ENCODE measurements at places on chromosomes 11 and 22. TPM values are rescaled to one million over a fixed set of nuclear protein-coding genes. Genes with fewer than 3 reads are reported as not detected.
A peak's percentile ranks its signal among the peaks of the same experiment; 100 is the strongest.

DNA sequence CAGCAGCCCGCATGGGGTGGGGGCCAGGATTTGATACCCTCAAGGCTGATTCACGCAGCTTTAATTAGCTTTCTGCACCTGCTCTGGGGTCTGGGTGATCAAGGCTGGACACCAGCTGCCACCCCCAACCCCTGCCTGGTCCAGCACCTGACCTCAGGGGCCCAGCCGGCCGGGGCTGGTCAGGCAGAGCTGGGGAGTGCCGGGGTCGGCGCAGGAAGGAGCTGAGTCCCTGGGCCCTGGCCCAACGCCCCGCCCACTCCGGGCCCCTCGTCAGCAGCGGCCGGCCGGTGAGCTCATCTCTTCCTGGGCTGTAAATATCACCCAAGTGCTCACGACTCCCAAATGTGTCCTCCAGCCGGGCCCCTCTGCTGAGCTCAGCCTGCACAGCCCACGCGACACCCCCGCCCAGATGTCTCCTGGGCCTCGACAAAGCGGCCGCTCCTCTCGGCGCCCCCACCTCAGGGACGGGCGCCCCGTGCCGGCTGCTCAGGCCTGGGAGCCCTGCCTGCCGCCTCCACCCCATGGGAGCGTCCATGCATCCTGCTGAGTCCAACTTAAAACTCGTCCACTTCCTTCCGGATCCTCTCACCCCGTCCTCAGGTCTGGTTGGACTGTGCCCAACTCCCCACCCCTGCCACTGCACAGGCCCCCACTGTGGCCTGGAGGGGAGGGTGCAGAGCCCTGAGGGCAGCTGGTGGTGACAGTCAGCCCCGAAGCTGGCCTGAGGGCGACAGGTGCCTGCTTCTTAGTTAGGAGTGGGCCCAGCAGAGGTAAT lies 29.0 kb downstream of the RTN4R start:
- H3K36me3 ChIP-seq = no peaks in the 10 kb centered on the region
- H3K27me3 ChIP-seq = no peaks in the 10 kb centered on the region
- DNase-seq = no peak
- H3K4me3 ChIP-seq = no peak overlapping the region
- no peaks in the 10 kb centered on the region for H3K4me1 ChIP-seq

- no peaks in the 10 kb centered on the region for H3K27me3 ChIP-seq
- no peaks in the 10 kb centered on the region for H3K36me3 ChIP-seq
- no peak overlapping the region for H3K4me3 ChIP-seq
- no peaks in the 10 kb centered on the region for H3K4me1 ChIP-seq
- no peak for DNase-seq
Observed at GRCh38 chr11:62976109-62976508, 8.7 kb downstream of the SLC22A6 start.

GRCh38 chr11:41040474-41040873 lies 419.0 kb downstream of the LRRC4C start:
- no peaks in the 10 kb centered on the region for H3K27me3 ChIP-seq
- DNase-seq = no peak
- no peaks in the 10 kb centered on the region for H3K4me1 ChIP-seq
- H3K36me3 ChIP-seq = no peaks in the 10 kb centered on the region

DNA sequence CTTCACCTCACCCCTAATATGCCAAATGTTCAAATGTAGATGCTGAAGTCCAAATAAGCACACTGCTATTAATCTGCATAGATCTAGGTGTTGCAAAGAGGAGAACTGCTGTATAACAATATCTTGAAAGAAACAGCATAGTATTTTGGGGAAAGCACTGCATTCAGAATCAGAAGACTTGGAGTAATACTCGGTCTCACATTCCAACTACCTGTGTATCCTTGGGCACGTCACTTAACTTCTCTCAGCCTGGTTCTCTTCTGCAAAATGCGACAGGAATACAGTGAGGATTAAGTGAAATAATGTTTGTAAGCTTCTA lies 332 bp upstream of the HMGXB4 start:
- peak overlapping the region; percentile 90 for H3K4me3 ChIP-seq
- H3K36me3 ChIP-seq = no peaks in the 10 kb centered on the region
- peak overlapping the region; percentile 95 for H3K27ac ChIP-seq
- H3K4me1 ChIP-seq = no peaks in the 10 kb centered on the region
- no peaks in the 10 kb centered on the region for H3K27me3 ChIP-seq
- DNase-seq = no peak

- H3K27ac ChIP-seq = no peak overlapping the region
- H3K36me3 ChIP-seq = no peaks in the 10 kb centered on the region
- H3K4me1 ChIP-seq = no peaks in the 10 kb centered on the region
- H3K27me3 ChIP-seq = no peaks in the 10 kb centered on the region
- DNase-seq = no peak
Observed at GRCh38 chr11:57541169-57541568, 3.8 kb downstream of the SMTNL1 start.

- no peaks in the 10 kb centered on the region for H3K4me1 ChIP-seq
- no peaks in the 10 kb centered on the region for H3K27me3 ChIP-seq
- H3K27ac ChIP-seq = no peak overlapping the region
- no peaks in the 10 kb centered on the region for H3K36me3 ChIP-seq
- H3K4me3 ChIP-seq = no peak overlapping the region
Observed at GRCh38 chr11:113019711-113020110, 58.5 kb downstream of the NCAM1 start.

- H3K36me3 ChIP-seq = no peaks in the 10 kb centered on the region
- no peak for DNase-seq
- no peaks in the 10 kb centered on the region for H3K27me3 ChIP-seq
- H3K4me3 ChIP-seq = no peak overlapping the region
Observed at GRCh38 chr11:111428113-111428876, 49.2 kb upstream of the POU2AF1 start.

GRCh38 chr11:81840380-81840779 lies 893.3 kb downstream of the FAM181B start:
- no peak overlapping the region for H3K4me3 ChIP-seq
- no peaks in the 10 kb centered on the region for H3K36me3 ChIP-seq
- no peak for DNase-seq
- no peak overlapping the region for H3K27ac ChIP-seq
- H3K4me1 ChIP-seq = no peaks in the 10 kb centered on the region
- no peaks in the 10 kb centered on the region for H3K27me3 ChIP-seq

- H3K36me3 ChIP-seq = no peaks in the 10 kb centered on the region
- H3K27me3 ChIP-seq = peaks cover 8% of the 10 kb centered on the region
- no peak overlapping the region for H3K4me3 ChIP-seq
- H3K27ac ChIP-seq = no peak overlapping the region
- DNase-seq = no peak
- H3K4me1 ChIP-seq = no peaks in the 10 kb centered on the region
Observed at GRCh38 chr22:48416396-48417224, 1411.1 kb downstream of the BRD1 start.

DNA sequence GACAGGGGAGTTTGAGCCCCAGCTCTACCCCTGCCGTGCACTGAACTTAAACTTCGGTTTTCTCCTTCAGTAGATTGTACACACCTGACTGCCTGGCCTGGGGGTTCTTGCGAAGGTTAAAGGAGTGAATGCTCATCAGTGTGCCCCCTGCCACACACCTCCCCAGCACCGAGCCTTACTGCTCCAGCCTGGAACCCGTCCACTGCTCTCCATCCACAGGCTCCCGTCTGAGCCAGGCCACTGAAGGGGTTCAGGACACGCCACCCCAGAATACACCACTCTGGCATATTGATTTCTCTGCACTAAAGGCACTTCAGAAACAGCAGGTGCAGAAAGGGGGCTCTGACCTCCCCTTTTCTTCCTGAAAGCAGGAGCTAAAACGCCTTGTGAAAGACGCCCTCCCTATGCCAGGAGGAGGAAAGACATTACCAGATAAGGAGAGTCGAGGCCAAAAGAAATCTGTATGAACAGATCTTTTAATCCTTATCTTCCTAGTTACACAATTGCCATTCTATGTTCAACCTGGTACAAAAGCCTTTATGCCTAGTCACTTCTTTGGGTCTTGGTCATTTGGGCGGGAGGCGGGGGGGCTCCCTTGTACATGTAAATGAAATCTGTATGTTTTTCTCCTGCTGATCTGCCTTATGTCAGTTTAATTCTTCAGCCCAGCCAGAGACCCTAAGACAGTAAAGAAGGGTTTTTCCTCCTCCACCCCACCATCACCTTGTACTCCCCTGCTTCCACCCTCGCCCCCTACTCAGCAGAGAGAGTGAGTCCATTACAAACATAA lies 1.9 kb upstream of the SSTR3 start:
- no peaks in the 10 kb centered on the region for H3K4me1 ChIP-seq
- no peak for DNase-seq
- no peak overlapping the region for H3K4me3 ChIP-seq

GRCh38 chr11:131370901-131371790 lies 731 bp downstream of the NTM start:
- H3K36me3 ChIP-seq = no peaks in the 10 kb centered on the region
- H3K27me3 ChIP-seq = peaks cover 39% of the 10 kb centered on the region
- H3K4me3 ChIP-seq = peak overlapping the region; percentile 21
- DNase-seq = no peak
- no peaks in the 10 kb centered on the region for H3K4me1 ChIP-seq

- no peak for DNase-seq
- no peaks in the 10 kb centered on the region for H3K36me3 ChIP-seq
- H3K27me3 ChIP-seq = no peaks in the 10 kb centered on the region
- H3K4me3 ChIP-seq = no peak overlapping the region
- no peak overlapping the region for H3K27ac ChIP-seq
Observed at GRCh38 chr11:62954478-62954877, 30.3 kb downstream of the SLC22A6 start.

DNA sequence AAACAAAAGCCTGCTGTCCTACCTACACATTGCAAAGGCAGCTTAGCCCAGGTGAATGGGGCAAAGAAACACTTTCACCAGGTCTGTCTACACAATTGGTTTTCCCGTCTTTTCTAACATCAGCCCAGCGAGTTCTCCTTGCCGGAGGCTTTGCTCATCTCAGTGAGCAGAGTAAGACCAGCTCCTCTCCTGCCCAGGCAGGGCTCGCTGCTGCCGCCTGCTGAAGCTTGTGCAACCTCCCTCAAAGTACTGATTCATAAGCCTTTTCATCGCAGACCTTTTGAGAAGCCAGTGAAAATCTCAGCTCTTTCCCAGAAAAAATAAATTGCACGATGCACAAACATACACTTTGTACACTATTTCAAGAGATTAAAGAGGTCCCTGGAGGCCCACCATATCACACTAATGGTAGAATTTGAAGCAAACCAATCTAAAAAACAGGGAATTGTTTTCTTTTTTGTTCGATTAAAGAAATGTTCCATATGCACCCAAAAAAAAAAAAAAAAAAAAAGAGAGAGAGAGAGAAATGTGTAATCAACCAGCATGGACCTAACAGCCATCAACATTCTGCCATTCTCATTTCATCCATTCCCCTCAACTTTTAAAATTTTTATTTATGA lies 328.1 kb upstream of the MPPED2 start:
- H3K4me3 ChIP-seq = no peak overlapping the region
- no peaks in the 10 kb centered on the region for H3K4me1 ChIP-seq
- no peak overlapping the region for H3K27ac ChIP-seq
- no peaks in the 10 kb centered on the region for H3K27me3 ChIP-seq
- H3K36me3 ChIP-seq = no peaks in the 10 kb centered on the region
- DNase-seq = peak; percentile 26

- no peaks in the 10 kb centered on the region for H3K36me3 ChIP-seq
- no peaks in the 10 kb centered on the region for H3K4me1 ChIP-seq
- H3K27me3 ChIP-seq = no peaks in the 10 kb centered on the region
- DNase-seq = no peak
- no peak overlapping the region for H3K27ac ChIP-seq
Observed at GRCh38 chr11:1912289-1912878, 7.1 kb upstream of the TNNT3 start.

DNA sequence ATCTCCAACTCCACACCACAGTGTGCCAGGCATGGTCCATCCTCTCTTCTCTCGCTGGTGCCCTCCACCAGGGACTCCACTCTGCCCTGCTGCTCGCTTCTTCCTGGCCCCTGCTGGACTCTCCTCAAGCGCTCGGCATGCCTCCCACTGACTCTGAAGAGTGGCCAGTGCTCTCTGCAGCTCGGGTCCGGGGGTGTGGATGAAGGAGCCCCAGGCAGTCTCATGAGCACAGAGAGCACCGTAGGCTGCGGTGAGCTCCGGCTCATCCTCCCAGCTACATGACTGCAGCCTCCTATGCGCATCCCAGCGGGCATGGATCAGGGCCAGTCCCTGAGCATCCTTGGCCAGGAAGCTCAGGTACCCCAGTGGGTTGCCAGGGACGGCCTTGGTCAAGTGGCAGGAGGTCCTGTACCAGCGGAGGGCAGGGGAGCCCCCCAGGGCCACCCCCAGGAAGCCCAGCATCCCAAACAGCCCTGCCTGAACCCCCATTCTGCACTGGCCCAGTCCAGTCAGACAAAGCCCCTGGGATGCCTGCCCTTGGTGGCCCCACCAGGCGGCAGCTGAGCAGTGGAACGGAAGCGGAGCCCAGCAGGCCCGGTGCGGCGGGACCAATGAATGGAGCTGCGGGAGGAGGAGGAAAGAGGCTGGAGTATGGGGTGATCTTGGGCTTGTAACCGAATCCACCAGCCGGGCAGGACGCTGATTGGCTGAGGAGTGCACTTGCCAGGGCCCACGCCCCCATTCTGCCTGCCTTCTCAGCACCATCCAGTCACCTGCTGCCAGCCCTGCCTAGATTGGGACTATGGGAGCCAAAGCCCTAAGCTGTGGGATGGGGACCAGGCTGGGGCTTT lies at the start of gene PLA2G3:
PLA2G3 (minus strand) TSS at position 643 of the 851 bp plus-strand sequence; CDS start at position 489, 154 bp downstream.
- no peaks in the 10 kb centered on the region for H3K36me3 ChIP-seq
- no peak for DNase-seq
- H3K27ac ChIP-seq = no peak within 1 kb of the TSS
- no peaks in the 10 kb centered on the region for H3K27me3 ChIP-seq
- peaks cover 4% of the 10 kb centered on the region for H3K4me1 ChIP-seq

DNA sequence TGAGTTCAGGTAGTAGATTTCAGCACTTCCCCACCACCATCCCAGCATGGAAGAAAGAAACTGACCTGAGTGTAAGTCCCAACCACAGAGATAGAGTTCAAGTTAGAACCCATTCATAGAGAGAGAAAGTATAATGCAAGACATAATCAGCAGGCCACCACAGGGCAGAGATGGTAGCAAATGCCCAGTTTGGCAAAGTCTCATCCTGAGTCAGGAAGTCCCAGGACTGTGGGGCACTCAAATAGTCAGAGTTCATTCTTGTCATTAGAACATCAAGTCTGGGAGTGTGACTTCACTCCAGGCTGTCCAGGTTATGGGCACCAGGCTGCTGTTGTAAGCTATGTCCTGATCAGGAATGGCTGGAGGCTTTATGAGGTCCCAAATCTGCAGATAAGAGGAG lies 72.0 kb upstream of the USP47 start:
- no peaks in the 10 kb centered on the region for H3K27me3 ChIP-seq
- H3K4me3 ChIP-seq = no peak overlapping the region
- H3K4me1 ChIP-seq = no peaks in the 10 kb centered on the region
- no peaks in the 10 kb centered on the region for H3K36me3 ChIP-seq

DNA sequence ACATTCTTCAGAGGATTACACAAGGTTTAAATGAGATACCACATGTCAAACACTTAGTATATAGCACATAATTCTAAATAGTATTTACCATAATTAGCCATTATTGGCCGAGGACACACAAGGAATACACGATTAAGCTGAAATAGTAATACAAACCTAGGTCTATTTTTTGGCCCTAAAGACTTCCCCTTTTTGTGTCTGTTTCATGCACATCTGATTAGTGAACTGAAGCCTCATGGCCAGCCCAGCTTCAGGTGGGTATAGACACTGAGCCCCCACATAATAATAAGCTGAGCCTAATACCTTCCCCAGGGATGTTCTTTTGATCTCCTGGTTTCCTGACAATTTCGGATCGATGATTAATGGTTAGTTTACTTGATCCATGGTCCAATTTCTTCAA lies 2.1 kb downstream of the GLYATL1B start:
- H3K4me1 ChIP-seq = no peaks in the 10 kb centered on the region
- no peak for DNase-seq
- H3K4me3 ChIP-seq = no peak overlapping the region
- H3K27me3 ChIP-seq = no peaks in the 10 kb centered on the region
- H3K36me3 ChIP-seq = no peaks in the 10 kb centered on the region

The ACAT1 gene
- total RNA-seq = 71.4 TPM

The MYH9 gene
- 268 TPM for total RNA-seq

The GRIK4 gene
- total RNA-seq = 0.29 TPM

The MRGPRX4 gene
- not detected for total RNA-seq

The UPK3A gene
- total RNA-seq = not detected

The GRM5 gene
- total RNA-seq = 0.33 TPM

The EFCAB6 gene
- total RNA-seq = 9.8 TPM

The ANO1 gene
- 53.7 TPM for total RNA-seq

Measured in breast epithelium (tissue), 4 donors.